ENCODE measurements at places on chromosomes 12 and 14. TPM values are rescaled to one million over a fixed set of nuclear protein-coding genes. Genes with fewer than 3 reads are reported as not detected.

GRCh38 chr12:54831631-54832030, 22.7 kb upstream of the MUCL1 start:
- DNase-seq, result no peak

DNA sequence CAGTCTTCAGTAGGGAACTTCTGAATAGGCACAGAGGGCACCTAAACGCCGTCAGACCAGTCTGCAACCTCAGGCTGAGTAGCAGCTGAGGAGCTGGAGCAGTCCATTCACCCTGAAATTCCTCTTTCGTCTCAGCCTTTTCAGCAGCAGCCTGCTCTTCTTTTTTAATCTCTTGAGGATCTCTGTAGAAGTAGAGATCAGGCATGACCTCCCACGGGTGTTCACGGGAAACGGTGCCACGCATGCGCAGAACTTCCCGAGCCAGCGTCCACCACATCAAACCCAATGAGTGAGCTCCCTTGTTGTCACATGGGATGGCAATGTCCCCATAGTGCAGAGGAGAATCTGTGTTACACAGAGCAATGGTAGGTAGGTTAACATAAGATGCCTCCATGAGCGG, 11.1 kb upstream of the MARK3 start:
- no peak for DNase-seq

EXOC3L4 gene
- polyA plus RNA-seq, result 11.8 TPM

DNA sequence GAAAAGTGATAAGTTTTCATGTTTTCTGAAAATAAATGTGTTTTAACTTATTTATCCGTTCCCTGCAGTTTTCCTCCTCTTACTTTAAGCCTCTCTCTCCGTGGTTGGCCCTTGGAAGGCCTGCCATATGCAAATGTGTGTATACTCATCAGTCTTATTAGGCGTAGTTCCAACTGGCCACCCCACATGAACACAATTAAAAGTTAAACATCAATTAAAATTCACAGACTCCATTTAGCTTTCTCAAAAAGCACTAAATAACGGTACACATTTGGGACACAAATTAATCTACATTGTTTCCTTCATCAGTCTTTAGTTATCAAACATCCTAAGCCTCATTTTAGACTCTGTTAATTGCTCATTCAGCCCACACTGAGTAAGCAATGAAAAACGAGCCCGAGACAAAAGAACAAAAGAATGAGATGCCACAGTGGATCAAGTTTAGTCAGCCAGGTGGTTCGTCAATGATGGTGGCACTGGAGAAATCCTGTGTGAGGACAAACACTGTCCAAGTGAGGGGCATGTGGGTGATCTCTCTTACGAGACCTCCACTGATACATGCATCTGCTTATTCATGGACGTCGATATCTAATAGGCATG, 76.0 kb upstream of the TMCC3 start:
- no peak for DNase-seq

SPTB gene
- not detected for polyA plus RNA-seq

LPAR5 gene
- 0.17 TPM for polyA plus RNA-seq

DNA sequence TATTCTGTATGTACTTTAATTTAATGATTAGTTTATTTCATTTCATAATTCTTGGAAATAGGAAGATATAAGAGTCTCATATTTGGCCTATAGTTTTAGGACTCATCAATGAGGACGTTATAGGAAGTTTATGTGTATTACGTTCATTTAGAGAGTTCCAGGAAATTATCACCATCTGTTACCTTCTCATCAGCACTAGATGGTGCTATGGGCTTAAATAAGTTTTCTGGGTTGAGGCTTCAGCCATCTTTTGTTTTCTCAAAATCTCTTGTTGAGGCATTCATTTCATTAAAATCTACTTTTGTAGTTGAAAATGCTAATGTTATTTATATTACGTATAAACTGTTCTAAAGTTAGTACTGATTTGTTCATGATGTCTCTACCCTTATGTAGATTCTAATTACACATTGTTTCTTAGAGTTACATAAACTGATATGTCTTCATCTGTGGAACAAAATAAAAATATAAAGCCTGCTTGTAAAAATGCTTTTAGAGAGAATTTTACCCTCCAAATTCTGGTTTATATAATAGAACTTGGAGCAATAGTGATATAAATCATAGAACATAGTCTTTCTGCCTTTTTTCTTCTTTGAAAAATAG, 89.2 kb downstream of the CFAP54 start:
- DNase-seq, result peak; percentile 48
